B cell (primary cell): ENCODE measurements at places on chromosomes 5 and 9. TPM values are rescaled to one million over a fixed set of nuclear protein-coding genes. Genes with fewer than 3 reads are reported as not detected.

DNA sequence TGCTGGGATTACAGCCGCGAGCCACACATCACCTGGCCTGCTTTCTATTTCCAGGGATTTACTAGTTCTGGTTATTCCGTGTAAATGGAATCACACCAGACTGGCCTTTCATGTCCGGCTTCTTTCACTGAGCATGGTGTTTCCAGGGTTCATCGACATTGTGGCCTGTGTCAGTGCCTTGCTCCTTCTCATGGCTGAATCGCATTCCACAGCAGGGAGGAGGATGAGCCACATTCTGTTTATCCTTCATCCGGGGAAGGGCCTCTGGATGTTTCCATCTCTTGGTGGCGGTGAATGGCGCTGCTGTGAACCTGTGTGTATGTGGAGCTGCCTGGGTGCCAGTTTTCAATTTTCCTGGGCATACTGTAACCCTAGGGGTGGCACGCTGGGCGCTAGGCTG lies 58.7 kb upstream of the RNU6ATAC start:
- no peaks in the 10 kb centered on the region for H3K4me1 ChIP-seq
- H3K27me3 ChIP-seq, result no peaks in the 10 kb centered on the region
- no peak overlapping the region for H3K27ac ChIP-seq
- H3K36me3 ChIP-seq, result no peaks in the 10 kb centered on the region
- no peak for DNase-seq

GRCh38 chr9:3321186-3321585 lies 204.6 kb downstream of the RFX3 start:
- H3K27me3 ChIP-seq, result no peaks in the 10 kb centered on the region
- H3K4me1 ChIP-seq, result no peaks in the 10 kb centered on the region
- no peak overlapping the region for H3K27ac ChIP-seq
- DNase-seq, result no peak
- H3K4me3 ChIP-seq, result no peak overlapping the region

- H3K36me3 ChIP-seq, result no peaks in the 10 kb centered on the region
- H3K4me3 ChIP-seq, result no peak overlapping the region
- DNase-seq, result no peak
These were observed 55.0 kb upstream of the BNC2 start for GRCh38 chr9:16925426-16925825.

- no peak overlapping the region for H3K4me3 ChIP-seq
- peaks cover 57% of the 10 kb centered on the region for H3K27me3 ChIP-seq
- no peaks in the 10 kb centered on the region for H3K36me3 ChIP-seq
- no peak overlapping the region for H3K27ac ChIP-seq
- peaks cover 24% of the 10 kb centered on the region for H3K4me1 ChIP-seq
- DNase-seq, result no peak
These were observed 70.7 kb upstream of the CPLX2 start for GRCh38 chr5:175800656-175801081.

RICTOR gene
- total RNA-seq, result 82.8 and 84.3 TPM in 2 replicates

EFNA5 gene
- total RNA-seq, result not detected in 2 replicates
